ENCODE measurements at places on chromosomes 6 and 20. TPM values are rescaled to one million over a fixed set of nuclear protein-coding genes. Genes with fewer than 3 reads are reported as not detected.

The F13A1 gene
- not detected for total RNA-seq

- no peak for DNase-seq
Measured at GRCh38 chr20:47524015-47524784, 22.5 kb downstream of the NCOA3 start.

The BHLHE23 gene
- total RNA-seq: not detected

- DNase-seq: no peak
Measured at GRCh38 chr20:61629602-61630390, 377.7 kb downstream of the CDH4 start.

DNA sequence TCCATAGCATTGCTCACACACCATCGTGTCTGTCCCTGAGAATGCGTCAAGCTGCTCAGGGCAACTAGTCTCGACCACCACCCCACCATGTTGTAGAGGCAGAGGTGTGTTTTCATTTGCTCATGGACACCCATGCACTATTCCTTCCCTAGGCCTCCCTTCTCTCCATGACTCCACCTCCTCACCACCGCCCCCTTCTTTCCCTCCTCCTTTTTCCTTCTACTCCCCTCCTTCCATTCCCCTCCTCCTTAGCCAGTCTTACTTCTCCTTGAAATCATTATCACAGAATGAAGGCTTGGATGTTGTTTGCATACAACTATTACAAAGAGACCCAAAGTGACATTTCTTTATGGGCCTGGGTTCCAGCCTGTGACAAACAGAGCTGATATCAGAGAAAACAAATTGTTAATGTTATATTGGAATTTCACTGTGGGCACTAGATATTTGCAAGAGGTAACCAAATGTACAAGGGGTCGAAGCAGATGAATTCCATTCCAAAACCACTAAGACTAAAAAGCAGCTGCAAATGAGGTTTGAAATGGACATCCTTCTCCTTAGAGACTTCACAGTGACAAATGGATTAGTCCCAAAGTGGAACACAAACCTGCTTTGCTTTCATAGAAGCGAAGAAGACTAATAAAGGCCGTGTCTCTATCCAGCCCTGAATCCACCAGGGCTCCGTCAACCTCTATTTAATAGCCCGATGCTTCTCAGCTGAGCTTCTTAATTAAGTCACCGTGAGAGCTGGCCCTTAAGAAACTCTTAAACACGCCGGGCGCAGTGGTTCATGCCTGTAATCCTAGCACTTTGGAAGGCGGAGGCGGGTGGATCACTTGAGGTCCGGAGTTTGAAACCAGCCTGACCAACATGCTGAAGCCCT, 275.8 kb upstream of the SULF2 start:
- DNase-seq: no peak

GRCh38 chr20:7492257-7492656, 448.0 kb downstream of the HAO1 start:
- DNase-seq: no peak

GRCh38 chr20:25539742-25540672, 45.3 kb downstream of the NINL start:
- DNase-seq: no peak
